Fibroblast of lung (primary cell): ENCODE measurements at places on chromosomes 7 and 10.

GRCh38 chr10:125634606-125635005 is 48.4 kb downstream of the TEX36 start:
- no peak for DNase-seq

DNA sequence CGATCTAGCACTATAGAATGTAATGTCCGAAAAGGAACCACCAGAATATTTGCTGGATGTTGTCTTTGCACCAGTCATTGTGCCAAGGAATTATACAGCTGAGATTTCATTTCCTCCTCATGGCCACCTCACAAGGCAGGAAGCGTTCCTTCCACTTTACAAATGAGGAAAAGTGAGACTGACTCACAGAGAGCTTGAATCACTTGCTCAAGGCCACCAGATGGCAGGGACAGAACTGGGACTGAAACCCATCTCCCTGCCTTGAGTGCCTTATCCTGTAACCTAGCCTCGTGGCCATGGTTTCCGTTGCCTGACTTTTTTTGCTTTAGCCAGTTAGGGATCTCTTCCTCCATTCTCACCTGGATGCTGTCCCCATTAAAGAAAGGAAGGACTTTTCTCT is 44.7 kb upstream of the PDZD8 start:
- DNase-seq, result no peak

DNA sequence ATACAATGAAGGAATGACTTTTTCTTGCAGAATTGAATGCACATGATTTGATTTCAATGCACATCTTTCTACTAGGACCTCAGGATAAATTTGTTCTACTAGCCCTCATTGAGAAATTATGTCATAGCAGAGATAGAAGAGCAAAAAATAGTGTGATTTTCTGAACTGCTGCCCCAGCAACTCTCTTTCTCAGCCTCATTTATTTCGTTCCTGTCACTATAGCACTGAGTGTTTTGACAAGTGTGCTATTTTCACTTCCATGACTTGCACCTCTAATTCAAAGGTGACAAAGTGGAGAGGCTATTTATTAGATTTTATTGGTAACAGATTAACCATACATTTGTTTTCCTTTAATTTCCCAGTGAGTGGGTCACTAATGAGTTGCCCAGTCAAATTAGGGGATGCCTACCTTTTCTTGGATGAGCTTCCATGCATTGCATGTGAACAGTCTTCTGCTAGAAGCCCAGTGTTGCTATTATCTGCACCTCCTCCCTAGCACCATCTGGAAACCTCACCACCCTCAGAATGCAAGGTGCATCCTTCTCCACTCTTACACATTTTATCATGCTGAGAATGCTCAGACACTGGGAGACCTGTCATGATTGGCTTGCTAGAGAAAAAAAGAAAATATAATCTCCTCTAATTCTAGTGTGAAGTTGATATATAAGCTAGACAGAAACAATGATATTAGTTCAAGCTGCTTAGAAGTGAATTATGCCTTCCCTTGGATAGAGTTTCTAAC is 119.6 kb upstream of the CTTNBP2 start:
- DNase-seq, result no peak

GRCh38 chr10:112221545-112221944 is 38.0 kb upstream of the GPAM start:
- DNase-seq, result no peak

GRCh38 chr10:83934641-83935338 is 204.5 kb upstream of the GHITM start:
- DNase-seq, result no peak

DNA sequence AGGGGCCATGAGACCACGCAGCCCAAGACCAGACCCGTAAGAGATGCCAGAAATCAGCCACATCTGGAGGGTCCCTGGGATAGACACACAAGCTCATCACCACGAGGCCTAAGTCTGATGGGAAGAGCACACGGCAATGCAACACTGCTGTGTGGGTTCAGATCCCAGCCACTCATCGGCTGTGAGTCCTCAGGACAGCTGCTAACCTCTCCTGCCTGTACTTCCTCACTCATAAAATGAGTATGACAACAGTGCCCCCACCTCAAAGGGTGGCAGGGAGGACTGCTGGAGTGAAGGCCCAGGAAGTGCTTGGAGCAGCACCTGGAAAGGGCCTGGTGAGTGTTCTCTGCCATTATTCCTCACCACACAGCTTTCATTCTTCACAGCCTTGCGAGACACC is 60.9 kb downstream of the MAD1L1 start:
- DNase-seq, result no peak

GRCh38 chr10:480928-481552 is 208.4 kb downstream of the DIP2C start:
- DNase-seq, result no peak

DNA sequence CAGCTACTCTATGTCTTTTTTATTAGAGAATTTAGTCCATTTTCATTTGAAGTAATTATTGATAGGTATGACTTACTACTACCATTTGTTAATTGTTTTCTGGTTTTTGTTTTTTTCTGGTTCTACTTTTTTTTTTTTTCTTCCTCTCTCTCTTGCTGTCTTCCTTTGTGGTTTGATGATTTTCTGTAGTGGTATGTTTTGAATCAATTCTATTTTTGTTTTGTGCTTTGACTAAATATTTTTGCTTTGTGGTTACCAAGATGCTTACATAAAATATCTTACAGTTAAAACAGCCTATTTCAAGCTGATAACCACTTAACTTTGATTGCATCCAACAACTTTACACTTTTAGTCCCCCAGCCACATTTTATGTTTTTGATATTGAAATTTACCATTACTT is 3.3 kb upstream of the OR2F2 start:
- no peak for DNase-seq

DNA sequence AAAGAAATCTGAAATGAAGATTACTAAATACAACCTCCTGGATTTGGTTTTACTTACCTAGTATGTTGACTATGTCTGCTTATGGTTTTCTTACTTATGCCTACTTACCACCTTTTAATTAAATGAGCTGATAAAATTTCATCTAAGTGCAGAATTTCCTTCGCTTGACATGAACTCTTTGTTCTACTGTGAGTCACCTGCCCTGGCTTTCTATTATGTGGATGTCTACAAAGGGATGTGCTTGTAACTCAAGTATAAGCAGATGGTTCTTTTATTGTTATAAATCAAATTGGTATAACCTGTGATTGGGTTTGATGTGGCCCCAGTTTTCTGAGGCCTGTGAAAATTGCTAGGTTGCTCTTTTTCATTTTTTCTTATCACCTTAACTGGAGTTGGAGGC is 389.1 kb upstream of the ANKRD30A start:
- no peak for DNase-seq

DNA sequence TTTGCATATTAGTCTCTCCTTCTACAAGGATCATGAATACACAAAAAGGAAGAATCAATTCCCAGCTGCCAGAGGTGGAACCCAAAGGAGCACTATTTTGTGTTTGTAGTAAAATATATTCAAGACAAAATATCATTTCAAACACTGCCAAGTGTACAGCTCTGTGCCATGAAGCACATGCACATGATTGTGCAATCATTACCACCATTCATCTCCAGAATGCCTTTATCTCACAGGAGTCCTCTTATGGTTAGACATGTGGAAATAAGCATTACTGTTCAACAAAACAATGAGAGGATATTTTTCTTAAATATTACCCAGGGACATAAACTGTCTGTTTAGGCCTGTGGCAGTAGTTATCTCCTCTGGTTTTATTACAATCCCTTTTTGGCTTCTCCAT is 151.4 kb upstream of the PPP1R3A start:
- peak; percentile 69 for DNase-seq
